ENCODE measurements at places on chromosomes 6 and 20.

DNA sequence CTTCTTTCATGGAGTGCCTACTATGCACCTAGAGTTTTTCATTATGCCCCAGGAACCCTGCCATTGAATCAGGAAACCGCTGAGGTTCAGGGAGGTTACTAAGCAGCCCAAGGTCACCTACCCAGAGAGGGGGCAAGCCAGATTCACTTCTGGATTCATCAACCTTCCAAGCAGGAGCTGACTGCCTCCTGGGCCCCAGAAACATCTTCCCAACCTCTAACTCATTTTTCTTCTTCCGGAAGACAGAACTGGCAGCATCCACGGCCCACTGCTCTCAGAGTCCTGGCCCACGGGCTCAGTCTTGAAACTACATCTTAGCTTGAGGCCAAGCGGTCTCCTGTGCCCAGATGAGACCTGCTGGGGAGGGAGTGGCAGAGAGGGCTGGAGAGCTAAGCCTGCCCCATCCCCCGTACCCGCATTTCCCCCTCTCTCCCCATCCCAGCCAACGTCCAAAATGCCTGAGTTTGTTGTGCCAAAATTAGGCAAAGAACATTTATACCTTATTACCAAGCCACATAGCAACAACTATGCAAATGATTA, 281.0 kb downstream of the CDC5L start:
- H3K27ac ChIP-seq = no peak overlapping the region
- peaks cover 3% of the 10 kb centered on the region for H3K4me1 ChIP-seq
- H3K4me3 ChIP-seq = no peak overlapping the region
- no peak for DNase-seq

DNA sequence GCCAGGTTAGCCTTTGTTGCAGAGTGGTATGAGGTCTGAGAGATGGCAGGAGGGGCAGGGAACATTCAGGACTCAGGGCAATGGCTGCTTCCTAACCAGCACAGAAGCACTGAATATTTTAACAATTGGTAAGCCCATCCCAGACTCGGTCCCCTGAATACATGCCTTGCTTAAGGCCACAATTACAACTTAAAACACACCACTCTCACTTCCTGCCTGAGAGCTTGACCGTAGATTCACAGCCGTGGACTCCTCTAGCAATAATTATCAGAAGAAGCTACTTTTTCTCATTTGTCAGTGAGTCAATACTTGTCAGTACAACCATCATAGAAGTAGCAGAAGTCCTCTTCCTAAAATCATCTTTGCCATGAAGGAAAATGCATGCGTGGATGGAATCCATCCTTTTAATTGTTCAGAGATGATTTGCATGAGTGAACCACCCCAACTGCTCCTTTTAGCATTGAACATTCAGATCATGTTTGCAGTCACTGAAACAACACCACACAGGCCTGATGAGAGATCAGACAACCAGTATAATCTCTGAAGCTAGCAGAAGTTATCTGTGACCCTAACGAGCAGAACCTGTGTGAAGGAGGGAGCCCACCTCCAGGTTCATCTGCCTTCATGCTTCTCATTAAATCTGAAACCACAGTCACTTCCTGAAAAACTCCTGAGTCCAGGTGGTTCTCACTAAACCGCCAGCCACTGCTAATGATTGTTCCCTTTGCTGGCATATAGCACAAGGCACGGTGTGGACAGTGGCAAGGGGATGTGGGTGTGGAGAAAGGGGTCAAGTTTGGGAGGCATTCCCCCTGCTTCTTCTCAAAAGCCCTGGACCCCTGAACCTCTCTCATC, 333.9 kb upstream of the CNR1 start:
- no peak for DNase-seq
- no peak overlapping the region for H3K27ac ChIP-seq
- H3K36me3 ChIP-seq = no peaks in the 10 kb centered on the region
- no peaks in the 10 kb centered on the region for H3K4me1 ChIP-seq
- H3K4me3 ChIP-seq = no peak overlapping the region

GRCh38 chr6:159665868-159666635, 27.0 kb downstream of the SOD2 start:
- no peaks in the 10 kb centered on the region for H3K27me3 ChIP-seq
- H3K4me1 ChIP-seq = no peaks in the 10 kb centered on the region
- H3K27ac ChIP-seq = no peak overlapping the region
- DNase-seq = no peak

DNA sequence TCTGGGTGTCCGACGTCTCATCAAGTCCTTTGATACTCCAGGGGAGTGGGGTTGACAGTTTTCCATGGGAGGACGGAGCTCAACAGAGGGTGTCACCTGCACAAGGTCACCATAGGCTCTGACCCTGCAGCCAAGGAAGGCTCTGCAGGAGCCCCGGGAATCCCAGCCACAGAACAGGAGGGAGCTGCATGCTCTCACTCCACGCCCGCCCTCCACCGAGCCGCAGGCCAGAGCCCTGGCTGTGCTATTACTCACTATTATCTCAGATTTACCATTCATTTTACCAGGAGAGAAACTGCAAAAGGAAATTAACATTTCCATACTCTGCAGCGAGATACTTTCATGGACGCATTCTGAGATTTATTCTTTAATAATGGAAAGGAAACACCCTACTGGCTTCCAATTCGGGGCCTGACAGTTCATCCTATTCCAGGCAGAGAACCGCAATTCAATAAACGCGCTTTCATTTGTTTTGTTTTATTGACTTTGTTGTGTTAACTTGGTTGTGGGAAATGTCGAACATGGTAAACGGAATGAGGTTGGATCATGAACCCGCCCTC, 18.3 kb upstream of the NTSR1 start:
- no peak overlapping the region for H3K27ac ChIP-seq
- H3K4me1 ChIP-seq = peaks cover 4% of the 10 kb centered on the region
- H3K36me3 ChIP-seq = no peaks in the 10 kb centered on the region
- H3K27me3 ChIP-seq = no peaks in the 10 kb centered on the region
- DNase-seq = no peak
- H3K4me3 ChIP-seq = no peak overlapping the region

DNA sequence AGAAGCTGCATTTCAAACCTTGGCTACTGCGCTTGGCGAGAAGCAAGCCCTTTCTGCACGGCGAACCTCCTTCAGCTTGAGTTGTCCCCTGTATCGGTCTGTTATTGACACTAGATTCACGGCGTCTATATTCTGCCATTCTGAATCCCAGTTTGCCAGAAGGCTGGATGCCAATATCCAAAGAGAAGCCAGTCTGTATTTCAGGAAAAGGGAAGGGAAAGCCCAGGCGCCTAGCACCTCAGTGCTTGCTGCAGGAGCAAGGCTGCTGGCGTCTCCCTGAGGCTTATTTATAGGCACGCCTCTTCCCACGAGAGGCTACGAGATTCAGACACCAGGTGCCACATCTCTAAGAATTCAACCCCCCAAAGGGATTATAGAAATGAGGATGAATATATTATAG, 89.6 kb upstream of the CDH4 start:
- no peaks in the 10 kb centered on the region for H3K36me3 ChIP-seq
- no peak overlapping the region for H3K27ac ChIP-seq
- peaks cover 43% of the 10 kb centered on the region for H3K27me3 ChIP-seq
- H3K4me1 ChIP-seq = no peaks in the 10 kb centered on the region
- no peak overlapping the region for H3K4me3 ChIP-seq

DNA sequence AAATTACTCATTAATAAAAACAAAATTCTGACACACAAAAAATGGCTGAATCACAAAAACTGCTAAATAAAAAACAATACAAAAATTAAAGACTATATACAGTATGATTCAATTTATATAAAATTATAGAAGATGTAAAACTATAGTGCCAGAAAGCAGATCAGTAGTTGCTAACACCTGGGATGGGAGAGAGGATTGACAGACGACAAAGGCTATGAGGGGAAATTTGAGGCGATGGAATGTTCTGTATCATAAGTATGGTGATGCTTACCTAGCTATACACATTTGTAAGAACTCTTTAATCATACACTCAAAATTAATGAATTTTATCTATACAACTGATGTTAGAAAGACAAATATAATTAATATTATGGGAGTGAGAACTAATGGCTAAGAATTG, 247.9 kb upstream of the GJE1 start:
- DNase-seq = no peak
- no peaks in the 10 kb centered on the region for H3K36me3 ChIP-seq

- H3K36me3 ChIP-seq = no peaks in the 10 kb centered on the region
- DNase-seq = no peak
- no peak overlapping the region for H3K4me3 ChIP-seq
- no peaks in the 10 kb centered on the region for H3K4me1 ChIP-seq
- H3K27ac ChIP-seq = no peak overlapping the region
Observed at GRCh38 chr20:8331740-8332412, 199.8 kb downstream of the PLCB1 start.

Data from endodermal cell (in vitro differentiated cells).